ENCODE measurements at places on chromosomes 16 and 17.

DNA sequence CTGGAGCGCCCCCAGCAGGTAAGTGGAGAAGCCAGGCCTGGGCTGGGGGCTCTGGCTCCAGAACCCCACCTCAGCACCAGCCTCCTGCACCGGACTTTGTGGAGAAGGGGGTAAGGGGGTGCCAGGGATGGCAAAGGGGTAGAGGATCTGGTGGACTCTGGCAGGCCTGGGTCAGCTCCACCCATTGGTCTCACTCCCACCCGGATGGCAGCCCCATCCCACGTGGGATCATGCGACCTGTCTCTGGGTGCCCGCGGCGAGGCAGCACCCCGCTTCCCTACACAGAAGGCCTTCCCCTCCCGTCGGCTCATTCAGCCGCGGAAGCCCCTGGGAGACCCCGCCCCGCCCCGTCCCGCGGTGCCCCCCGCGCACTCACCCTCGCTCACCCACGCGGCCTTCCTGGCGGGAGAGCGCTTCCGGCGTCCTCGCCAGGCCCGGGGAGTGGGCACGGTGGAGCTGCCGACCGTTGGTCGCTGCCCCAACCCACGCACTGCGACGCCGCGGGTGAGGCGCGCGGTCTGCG lies 498 bp upstream of the PLEKHG4 start:
- no peak for DNase-seq

DNA sequence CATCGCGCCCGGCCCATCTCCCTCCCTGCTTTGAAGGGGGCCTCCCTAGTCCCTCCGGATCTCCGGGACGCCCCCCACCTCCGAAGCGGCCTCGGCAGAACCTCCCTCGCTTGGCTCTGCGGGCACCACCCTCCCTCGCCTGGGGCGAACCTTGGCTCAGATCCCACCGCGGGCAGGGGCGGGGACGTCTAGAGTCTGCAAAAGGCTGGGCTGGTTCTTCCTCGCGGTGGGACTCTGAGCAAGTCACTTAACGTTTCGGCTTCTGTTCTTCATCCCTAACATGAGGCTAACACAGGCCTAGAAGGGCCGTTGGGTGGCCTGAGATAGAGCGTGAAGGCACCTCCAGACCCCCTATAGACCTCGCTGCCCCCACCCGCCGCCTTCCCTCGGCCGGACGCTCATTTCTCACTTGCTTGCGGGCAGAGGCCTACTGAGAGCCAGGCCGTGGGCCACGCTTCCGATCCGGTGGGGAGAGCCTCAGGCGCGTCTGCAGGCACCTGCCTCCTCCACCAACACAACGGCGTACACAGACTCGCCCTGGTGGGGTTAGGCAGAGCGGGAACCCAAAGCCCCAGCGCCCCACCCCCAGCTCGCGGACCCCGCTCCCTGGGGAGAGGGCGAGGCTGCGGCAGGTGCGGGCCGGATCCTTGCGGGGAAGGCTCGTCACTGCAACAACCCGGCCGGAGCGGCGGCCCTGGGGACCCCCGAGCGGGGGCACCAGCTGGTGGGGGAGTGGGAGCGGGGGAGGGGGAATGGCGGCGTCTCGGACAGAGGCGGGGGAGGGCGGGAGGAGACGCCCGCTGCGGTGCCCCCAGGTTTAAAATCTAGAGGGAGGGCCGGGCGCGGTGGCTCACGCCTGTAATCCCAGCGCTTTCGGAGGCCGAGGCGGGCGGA lies 5.4 kb downstream of the MYO1C start:
- DNase-seq: peak; percentile 47

DNA sequence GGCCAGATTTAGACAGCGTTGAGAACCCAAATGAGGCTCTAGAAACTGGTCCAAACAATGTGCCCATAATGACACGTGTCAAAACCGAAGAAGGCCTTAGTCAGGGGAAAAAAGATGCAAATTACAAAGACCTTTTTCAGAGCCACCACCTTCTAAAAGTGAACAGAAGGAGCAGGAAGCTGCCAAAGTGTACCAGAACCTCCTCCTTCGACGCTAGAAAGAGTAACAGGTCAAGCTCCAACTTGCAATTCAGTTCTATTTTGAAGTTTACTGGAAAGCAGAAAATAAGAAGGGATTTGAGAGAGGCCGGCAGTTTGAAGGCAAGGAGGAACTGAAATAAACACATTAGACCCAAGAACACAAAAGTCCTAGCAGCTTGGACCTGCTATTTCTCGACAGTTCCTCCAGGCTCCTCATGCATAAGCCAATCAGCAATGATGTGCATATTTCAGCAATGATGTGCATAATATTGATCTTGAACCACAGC lies 61.8 kb downstream of the XYLT1 start:
- DNase-seq: no peak

DNA sequence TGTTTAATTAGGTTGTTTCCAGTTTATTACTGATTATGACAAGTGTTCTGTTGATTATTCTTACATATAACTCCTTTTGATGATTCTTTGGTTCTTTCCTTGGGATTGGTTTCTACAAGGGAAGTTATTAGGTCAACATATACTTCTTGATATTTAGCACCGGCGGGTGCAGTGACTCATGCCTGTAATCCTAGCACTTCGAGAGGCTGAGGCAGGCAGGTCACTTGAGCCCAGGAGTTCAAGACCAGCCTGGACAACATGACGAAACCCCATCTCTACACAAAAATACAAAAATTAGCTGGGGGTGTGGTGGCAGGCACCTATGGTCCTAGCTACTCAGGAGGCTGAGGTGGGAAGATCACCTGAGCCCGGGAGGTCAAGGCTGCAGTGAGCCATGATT lies 120.2 kb upstream of the HAS3 start:
- DNase-seq: no peak

- DNase-seq: no peak
These were observed 91.9 kb downstream of the CRISPLD2 start for GRCh38 chr16:84911486-84912216.

GRCh38 chr17:13740686-13741085 lies 139.0 kb upstream of the HS3ST3A1 start:
- DNase-seq: no peak

DNA sequence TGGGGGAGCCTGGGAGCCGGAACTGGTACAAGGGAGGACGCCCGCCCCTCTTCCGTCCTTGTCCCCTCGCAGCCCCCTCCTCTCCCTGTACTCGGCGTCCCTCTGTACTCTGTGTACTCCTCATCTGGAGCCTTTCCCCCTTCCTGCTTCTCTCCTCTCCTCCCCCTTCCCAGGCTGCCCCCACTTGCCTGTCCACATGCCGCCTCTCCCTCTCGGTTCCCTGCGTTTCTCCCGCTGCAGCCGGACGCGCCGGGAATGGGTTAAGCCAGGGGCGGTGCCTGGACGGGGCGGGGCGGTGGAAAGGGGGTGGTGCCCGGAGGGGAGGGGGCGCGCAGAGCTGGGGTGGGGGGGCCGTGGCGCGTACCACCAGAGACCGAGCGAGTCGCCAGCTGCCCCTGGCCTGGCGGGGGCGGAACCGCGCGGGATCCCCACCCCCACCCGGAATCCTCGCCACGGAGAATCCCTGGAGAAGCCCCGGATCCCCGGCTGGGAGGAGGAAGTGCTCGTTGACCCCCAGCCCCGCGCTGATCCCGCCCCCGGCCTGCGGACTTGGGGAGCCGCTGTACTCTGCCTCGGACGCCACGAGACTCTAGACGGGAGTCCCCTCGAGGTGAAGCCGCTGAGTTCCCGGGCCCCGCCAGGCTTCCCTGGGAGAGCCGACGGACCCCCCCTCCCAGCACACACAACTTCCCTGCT lies 22.6 kb downstream of the GJD3 start:
- peak; percentile 84 for DNase-seq

DNA sequence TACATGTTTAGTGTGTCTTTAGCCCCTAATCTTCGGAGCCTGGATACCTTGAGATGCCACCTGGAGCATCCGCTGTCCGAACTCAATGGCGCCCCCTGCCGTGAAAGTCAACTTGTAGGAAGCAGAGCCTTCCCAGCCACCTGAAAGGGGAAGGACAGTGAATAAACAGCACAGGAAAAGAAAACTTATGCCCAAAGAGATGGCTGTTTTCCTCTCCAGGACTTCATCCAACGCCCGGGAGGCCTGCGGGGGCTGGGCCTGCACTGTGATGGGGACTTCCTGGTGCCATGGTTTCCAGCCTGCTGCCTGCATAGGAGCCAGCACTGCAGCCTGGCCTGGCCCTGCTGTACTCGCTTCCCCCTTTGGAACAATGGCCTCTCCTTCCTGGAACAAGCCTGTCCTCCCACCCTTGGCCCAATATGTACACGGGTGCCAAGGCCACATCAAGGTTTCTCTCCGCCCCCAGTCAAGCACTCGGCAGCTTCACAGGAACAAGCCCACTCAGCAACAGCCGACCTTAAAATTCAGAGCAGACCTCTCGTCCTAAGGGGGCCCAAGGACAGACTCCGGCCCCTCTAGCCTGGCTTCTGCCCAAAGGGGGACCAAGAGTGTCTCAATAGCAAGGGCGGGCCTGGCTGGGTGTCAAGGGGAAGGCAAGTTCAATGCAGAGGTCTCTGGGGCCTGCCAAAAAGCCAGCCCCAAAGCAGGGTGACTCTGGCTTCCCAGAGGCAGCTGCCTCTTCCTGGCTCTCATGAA lies 4.5 kb upstream of the UNC13D start:
- peak; percentile 41 for DNase-seq

DNA sequence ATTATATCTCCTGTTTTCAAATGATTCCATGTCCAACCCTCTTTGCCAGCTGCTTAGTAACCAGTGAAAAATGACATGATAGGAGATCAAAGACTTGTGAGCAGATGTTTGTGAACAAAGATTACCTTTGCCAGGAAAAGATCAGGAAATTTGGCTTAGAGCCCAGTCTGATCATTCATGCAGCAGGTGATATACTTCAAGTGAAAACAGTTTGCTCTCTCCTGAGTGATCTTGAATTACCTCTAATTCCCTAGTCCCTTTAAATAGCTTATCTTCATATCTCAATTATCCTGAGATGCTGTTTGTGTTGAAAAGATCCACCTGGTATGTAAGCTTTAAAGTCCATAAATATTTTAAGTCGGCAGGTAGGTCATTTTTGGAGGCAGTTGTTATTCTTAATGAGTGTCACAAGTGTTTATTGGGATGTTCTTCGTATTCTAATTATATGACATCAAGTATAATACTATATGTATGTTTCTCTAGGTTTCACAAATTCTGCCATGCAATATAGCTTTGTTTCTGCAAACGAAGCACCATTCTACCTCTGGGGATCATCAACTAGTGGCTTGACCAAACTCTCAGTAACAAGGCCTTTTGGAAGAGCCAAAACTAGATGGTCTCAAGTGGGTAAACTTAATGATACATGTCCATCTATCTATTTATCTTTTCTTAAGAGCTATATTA lies 13.2 kb upstream of the VPS35L start:
- DNase-seq: no peak

DNA sequence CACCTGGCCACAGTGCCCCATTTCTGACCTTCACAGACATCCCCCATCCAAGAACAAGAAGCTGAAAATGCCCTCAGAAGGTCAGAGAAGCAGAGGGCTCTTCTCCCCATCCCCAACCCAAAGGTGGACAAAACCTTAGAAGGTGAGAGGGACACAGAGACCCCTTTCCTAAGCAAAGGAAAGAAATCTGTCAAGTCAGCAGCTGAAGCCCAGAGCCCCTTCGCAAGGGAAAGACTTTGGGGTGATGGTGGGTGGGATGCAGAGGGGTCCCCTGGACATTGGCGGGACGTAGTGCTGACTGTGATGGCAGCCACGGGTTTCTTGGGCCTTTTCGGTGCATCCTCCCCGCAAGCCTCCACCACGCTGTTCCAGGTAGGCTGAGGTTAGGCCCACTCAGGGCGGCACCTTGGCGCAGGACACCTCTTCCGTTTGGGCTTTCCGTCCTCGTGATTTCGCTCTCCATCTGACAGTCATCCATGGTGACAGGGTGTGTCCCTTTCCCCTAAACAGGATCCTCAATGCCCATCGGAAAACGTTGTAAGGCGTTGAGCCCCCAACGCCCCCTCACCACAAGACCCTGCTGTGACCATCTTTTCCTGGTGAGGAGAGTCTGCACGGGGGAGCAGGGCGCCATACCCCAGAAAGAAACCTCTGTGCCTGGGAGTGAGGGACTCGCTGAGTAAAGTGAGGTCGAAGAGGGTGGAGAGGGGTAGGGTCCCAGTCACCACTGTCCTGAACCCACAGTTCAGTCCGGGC lies 10.7 kb upstream of the GSDMA start:
- DNase-seq: peak; percentile 26

- no peak for DNase-seq
These were observed 88.5 kb downstream of the CMIP start for GRCh38 chr16:81533175-81533507.

GRCh38 chr17:19867079-19867328 lies 732 bp downstream of the ULK2 start:
- DNase-seq: peak; percentile 60

DNA sequence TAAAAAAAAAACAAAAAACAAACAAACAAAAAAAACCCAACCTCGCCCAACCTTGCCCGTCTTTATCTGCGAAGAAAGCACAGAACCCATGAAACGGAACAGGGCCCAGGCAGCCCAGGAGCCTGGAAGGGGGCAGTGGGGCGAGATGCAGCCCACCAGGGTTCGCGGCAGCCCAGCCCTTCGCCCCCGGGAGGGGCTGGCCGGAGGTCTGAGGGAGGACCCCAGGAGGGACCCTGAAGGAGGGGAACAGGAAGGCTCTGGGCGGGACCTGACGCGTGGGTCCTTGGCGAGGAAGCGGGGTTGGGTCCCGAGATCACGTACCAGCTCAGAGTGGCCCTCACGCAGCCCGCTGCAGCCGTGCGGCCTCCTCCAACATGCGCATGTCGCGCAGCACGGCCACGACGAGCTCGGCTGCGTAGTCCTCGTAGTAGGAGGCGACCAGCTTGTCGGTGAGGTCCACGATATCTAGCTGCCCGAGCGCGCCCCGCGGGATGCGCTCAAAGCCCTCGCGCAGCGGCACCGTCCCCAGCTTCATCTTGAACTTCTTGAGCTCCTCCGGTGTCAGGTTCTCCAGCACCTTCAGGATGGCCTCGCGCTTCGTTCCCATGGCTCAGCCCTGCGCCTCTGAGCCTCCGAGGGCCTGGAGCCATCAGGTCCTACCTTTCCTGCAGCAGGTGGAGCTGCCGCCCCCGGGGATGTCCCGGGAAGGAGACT lies at the start of gene PYDC1:
PYDC1 (minus strand) TSS at position 714 of the 714 bp plus-strand sequence; CDS start at position 607, 107 bp downstream.
- DNase-seq: no peak

DNA sequence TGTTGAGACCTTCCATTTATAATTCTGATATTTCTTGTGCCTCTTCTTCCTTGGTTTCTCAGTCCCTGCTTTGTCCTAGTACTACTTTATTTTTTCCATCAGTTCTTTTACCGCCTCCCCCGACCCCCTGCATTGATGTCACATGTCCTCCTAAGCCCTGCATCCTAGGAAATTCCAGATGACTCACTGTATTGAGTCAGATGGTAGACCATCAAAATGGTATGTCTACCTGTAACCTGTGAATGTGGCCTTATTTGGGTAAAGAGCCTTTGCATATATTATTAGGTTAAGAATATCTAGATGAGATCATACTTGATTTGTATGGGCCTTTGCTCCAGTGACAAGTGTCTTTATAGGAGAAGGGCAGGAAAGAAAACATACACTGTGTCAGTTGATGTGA lies 515.3 kb upstream of the CA10 start:
- DNase-seq: no peak

GRCh38 chr17:31917065-31917529 lies 15.6 kb upstream of the UTP6 start:
- DNase-seq: no peak

GRCh38 chr16:90015586-90016338 lies 3.5 kb downstream of the DBNDD1 start:
- DNase-seq: no peak

- peak; percentile 70 for DNase-seq
These were observed 118.2 kb upstream of the KCNJ18 start for GRCh38 chr17:21573961-21574610.

- DNase-seq: no peak
These were observed 1.3 kb downstream of the SMTNL2 start for GRCh38 chr17:4585638-4585994.
